ENCODE measurements at places on chromosomes 1 and 21.

GRCh38 chr1:198849093-198849492 is 210.3 kb downstream of the PTPRC start:
- DNase-seq = no peak

- no peak for DNase-seq
Measured at GRCh38 chr1:229388897-229389580, 44.9 kb downstream of the ACTA1 start.

DNA sequence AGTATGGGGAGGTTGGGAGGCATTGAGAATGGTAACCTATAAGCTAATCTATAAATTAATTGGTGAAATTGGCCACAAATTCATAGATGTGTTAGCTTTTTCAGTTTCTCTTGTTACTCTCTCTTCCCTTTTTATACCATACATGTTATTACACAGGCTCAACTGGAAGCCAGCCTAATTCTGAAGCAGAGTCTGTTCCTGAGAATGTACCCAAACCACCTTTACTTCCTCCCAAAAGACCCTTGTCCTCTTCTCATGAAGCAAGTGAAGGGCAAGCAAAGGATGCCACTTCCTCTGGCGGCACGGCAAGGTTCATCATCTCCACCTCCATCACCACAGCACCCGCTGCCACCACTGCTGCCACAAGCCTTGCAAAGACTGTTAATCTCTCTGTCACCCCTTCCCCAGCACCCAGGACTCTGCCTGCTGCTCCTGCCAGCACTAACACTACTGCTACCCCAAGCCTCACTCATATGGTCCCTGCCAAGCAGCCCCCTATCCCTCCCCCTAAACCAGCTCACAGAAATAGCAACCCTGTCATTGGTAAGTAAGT is 39.5 kb upstream of the RCC1 start:
- no peak for DNase-seq

GRCh38 chr1:54658164-54658913 is 16.8 kb downstream of the MROH7 start:
- no peak for DNase-seq

- peak; percentile 59 for DNase-seq
Measured at GRCh38 chr1:246687002-246687401, 37.2 kb upstream of the SCCPDH start.

- no peak for DNase-seq
Measured at GRCh38 chr21:25518491-25518911, 88.8 kb downstream of the MRPL39 start.

DNA sequence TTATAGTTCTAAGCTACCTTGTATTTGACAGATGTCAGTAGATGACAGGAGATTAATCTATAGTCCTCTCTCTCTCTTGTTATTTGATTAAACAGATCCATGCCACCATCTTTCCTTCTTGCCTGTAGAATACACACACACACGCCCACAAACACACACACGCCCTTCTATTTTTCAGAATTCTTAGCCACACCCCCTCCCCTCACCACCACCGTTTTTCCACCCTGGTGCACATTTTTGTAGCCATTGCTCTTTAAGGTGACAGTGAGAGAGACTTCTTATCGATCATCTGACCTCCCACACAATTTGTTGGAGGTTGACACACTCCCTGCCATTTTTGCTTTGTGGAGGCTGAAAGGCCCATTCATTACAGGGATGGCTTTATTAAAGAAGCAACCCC is 123.2 kb downstream of the NTNG1 start:
- no peak for DNase-seq

GRCh38 chr1:11320153-11320936 is 47.3 kb downstream of the UBIAD1 start:
- peak; percentile 77 for DNase-seq

GRCh38 chr1:25068316-25068715 is 138.2 kb upstream of the RUNX3 start:
- DNase-seq = no peak

DNA sequence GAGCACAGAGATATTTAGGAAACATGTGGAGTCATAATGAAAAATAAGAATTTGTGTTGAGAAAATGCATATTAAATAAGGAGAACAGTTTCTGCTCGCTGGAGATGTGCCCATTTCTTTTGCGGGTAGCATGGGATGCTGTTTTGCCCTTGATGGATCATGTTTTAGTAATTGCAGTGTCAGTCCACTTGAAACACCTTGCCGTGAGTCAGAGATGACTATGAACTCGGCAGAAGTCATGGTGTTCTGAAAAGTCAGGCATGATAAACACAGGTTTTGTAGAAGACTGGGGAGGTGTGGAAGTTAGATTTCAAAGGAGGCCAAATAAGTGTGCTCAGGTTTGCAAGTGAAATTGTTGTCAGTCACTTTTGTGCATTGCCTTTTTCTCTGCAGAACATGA is 315.0 kb upstream of the LRRC7 start:
- no peak for DNase-seq

DNA sequence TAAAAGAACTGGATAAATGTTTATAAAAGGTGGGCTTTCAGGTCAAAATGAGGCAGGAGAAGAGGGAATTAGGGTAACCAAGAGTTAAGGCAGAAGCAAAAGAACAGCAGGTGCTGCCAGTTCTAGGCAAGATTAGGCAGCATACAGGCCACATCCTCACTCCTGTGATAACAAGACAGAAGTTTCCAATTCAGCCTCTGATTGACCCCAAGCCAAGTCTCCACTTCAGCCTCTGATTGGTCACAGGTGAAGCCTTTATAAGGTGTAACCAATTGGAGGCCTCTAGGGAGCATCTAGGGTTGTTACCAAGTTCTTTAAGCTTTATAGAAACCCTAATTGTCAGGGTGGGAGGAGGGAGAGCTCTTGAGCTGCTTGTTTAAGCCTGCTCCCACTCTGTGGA is 160.8 kb downstream of the MATN1 start:
- DNase-seq = no peak

GRCh38 chr21:44883250-44883649 is 9.8 kb upstream of the PTTG1IP start:
- no peak for DNase-seq

GRCh38 chr1:81848880-81849682 is 48.3 kb downstream of the ADGRL2 start:
- DNase-seq = no peak

- no peak for DNase-seq
Measured at GRCh38 chr1:170273291-170274130, 127.8 kb downstream of the NTMT2 start.

GRCh38 chr1:163758977-163759670 is 437.4 kb downstream of the NUF2 start:
- no peak for DNase-seq

- DNase-seq = no peak
Measured at GRCh38 chr1:175715742-175716141, 27.7 kb downstream of the TNR start.

GRCh38 chr1:10415211-10415930 is 14.9 kb upstream of the CENPS start:
- DNase-seq = no peak

- no peak for DNase-seq
Measured at GRCh38 chr1:89516055-89516454, 8.6 kb upstream of the LRRC8B start.

GRCh38 chr1:68370101-68370915 is 79.4 kb downstream of the RPE65 start:
- no peak for DNase-seq

GRCh38 chr1:21779613-21780521 is 3.1 kb downstream of the USP48 start:
- DNase-seq = no peak
